T1000 (cell line): ENCODE measurements at places on chromosomes 16 and 17.

DNA sequence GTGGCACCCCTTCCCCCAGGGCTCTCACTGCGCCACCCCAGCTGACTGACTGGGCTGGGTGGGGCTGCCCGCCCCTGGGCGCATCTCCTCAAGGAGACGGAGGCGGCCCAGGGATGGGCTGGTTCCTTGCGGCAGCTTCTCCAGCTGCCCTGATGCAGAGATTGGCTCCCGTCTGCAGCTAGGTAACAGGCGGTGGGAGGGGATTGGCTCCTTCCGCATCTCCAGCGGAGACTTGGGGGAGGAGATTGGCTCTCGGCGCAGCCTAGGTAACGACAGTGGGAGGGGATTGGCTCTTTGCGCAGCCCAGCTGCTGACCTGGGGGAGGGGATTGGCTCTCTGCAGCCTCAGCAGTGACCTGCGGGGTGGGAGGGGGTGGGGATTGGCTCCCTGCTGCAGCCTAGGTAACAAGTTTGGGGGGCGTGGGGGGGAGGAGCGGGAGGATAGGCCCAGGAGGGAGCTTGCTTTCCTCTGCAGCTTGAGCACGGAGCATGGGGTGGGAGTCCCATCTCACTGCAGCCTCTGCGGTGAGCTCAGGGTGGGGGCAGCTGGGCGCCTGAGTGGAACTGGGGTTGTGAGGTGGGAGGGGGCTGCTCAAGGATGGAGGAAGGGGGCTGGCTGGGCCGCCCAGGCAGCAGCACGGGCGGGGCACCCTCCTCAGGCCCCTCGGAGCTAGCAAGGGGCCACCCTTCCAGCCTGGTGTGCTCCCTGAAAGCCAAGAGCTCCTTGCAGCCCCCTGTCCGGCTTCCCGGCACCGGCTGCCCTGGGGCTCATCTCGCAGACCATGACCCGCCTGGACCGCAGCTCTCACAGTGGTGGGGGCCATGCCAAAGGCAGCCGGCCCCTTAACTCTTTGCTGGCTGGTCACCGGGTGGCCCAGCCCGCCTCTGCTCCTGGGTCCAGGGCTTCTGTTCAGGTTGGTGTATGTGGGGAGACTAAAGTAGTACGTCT is 6.4 kb downstream of the NFE2L1 start:
- DNase-seq: no peak

DNA sequence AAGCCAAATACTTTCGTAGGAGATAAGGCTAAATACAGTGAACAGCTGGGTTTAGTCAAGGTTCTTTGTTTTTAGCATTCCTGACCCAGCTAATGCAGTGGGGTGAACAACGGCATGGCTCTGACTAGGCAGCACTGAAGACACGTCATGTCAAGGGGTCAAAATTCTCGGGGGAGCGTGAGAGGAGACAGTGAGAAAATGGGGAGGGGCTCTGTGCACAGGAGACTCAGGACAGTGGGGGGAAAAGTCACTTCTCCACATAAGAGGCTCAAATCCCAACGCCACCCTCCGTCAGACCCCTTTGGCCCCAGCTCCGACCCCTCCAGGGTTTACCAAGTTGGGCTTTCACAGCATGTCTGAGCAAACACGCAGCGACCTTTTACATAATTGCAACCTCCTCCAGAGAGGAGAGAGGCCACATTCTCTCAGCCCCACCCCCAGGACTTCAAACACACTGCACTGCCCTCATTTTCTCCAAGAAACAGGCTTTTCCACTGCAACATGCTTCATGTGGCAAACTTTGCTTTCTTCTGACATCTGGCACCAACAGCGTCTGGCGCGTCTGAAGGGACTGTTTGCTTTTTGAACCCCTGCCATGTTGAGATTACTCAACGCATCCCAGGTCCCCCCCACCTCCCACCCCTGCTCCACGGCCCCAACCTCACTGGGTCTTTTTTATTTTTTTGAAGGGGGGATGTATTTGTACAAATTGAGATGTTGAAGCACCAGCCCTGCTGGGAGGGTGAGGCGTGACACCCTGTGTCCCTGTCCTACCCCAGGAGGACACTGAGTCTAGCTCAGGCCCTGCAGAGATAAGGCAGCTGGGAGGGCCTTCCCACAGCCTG is 30.0 kb downstream of the AXIN2 start:
- DNase-seq: no peak

DNA sequence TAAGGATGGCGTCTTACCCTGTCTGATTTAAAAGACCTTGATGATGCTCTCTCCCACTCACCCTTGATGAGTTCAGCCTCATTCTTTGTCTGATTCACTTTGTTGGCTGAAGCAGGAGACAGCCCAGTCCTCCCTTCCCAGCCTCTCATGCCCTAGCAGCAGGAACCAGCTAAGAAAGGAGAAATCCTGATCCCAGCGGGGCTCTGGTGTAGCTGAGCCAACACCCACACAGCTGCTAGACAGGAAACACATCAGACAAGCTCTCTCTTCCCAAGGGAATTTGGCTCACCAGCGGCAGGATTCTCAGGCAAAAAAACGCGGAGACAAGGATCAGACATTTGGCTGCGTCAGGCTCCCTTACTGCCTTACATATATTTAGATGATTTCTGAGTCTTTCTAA is 211.5 kb downstream of the CDH11 start:
- DNase-seq: no peak

- DNase-seq: no peak
Observed at GRCh38 chr17:60423865-60424264, 1.6 kb downstream of the CHCT1 start.

DNA sequence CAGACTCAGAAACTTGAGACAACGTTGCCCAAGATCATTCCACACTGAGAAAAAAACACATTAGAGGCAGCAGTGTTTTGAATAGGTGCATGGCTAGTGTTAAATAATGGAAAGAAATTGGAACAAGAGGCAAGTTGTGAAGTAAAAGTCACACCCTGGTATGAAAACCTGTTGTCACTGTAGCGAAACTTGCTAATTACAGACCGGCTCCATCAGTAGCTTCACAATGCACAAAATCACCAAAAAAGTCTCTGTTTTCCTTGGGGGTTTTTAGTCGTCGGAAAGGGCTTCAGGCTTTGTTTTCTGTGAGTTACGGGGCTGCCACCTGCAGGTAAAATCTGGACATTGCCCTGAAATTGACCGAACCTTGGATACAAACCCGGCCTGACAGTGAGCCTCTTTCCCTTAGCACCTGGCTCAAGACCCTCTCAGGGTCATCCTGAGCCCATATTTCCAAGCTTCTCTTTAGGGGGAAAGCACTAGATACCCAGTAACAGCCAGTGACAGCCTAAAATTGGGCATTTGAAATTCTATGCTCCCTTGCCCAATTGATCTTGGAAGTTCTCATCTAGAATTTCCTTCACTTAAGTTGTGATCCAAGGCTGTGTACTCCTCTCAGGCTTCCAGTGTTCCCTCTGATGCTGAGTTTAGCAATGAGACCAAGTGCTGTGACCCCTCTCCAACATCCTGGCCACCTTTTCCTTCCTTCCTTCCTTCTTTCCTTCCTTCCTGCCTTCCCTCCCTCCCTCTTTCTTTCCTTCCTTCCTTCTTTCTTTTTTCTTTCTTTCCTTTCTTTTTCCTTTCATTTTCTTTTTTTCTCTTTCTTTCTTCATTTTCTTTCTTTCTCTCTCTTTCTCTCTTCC is 7.2 kb upstream of the GRB2 start:
- peak; percentile 31 for DNase-seq

DNA sequence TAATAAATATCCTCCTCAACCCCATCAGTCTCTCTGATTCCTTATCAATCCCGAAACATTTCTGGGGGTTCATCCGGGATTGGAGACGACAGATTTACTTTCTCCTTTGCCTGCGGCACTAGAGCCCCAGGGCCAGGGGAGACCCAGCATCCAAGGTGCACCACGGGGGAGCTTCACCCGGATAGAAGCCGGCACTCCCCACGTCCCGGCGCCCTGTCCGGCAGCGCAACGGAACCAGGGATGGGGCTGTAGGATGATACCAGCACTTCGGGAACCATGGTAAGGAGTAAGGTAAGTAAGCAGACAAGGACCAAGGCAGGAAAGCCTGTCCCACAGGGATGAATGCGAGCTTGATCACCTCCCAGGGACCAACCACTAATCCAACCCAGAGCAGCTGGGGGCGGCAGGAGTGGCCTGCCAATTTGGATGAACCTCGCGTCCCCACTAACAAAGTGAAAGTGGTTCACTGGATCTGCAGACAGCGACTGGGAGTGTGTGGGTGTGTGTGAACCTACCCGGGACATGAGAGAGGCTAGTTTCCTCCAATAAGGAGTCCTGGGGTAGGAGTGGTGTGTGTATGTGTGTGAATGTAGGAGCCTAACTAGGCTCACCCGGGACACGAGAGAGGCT is 11.9 kb downstream of the POLR3K start:
- no peak for DNase-seq
